A673 (cell line): ENCODE measurements at places on chromosomes 3 and 15.

GRCh38 chr3:158091531-158091930 is 14.7 kb downstream of the SHOX2 start:
- DNase-seq: no peak

- DNase-seq: no peak
These were observed 54.0 kb upstream of the ANKRD28 start for GRCh38 chr3:15851735-15852134.

DNA sequence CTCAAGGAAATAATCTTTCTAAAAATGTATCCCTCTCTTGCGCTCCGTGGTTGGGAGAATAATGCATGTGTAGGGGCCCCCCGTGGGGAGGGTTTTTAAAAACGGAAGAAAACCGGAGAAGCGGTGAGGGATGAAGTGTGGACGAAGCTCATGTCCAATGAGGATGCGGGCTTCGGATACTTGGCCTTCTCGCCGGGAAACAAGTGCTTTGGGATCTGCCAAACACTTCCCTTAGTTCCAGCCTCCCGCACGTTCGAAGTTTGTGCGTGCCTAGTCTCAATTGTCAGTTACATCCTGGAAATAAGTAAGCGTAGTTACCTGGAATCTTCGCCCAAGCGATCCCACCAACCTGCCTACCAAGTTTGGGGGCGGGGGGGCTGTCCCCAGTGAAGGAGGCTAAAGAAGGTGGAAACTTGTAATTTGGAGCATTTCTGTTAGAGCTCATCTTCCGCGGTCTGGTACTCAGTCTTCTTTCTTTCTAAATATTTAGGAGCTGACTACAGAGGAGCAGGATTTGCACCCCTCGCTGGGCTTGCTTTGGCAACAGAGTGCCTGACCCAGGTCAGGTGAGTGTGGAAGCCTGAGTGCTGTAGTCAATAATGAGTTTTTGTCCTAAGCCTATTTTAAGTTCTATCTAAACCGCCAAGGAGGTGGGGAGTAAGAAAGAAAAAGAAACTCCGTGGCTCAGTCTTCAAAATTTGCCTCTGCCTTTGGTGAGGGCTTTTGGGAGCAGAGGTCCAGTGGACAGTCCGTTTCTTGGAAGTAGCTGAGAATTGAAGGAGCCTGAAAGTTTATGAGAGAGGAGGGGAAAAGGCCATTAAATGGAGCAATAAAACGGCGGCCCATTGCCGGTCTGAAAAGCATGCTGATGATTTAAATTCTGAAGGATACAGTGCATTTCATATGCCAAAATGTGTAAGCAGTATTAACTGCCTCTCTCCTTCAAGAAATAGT is 1.1 kb downstream of the ITPR1 start:
- DNase-seq: peak; percentile 21

- DNase-seq: peak; percentile 74
These were observed 56.0 kb downstream of the CLEC3B start for GRCh38 chr3:45082142-45082538.

DNA sequence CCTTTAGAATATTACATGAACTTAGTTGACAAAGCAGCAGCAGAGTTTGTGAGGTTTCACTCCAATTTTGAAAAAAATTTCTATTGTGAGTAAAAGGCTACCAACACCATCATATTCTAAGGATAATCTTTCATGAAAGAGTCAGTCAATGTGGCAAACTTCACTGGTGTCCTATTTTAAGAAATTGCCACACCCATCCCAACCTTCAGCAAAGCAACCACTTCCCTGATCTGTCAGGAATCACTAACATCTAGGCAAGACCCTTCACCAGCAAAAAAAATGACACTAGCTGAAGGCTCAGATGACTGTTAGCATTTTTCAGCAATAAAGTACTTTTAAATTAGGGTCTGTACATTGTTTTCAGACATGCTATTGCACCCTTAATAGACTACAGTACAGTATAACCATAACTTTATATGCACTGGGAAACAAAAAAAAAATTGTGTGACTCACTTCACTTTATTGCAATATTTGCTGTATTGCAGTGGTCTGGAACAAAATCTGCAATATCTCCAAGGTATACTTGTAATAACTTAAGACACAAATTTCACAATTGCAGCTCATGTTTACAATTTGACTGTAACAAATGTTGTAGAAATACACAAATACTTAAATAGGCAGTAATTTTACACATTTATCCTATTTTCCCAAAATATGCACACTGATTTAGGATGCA is 38.9 kb upstream of the ALCAM start:
- no peak for DNase-seq

DNA sequence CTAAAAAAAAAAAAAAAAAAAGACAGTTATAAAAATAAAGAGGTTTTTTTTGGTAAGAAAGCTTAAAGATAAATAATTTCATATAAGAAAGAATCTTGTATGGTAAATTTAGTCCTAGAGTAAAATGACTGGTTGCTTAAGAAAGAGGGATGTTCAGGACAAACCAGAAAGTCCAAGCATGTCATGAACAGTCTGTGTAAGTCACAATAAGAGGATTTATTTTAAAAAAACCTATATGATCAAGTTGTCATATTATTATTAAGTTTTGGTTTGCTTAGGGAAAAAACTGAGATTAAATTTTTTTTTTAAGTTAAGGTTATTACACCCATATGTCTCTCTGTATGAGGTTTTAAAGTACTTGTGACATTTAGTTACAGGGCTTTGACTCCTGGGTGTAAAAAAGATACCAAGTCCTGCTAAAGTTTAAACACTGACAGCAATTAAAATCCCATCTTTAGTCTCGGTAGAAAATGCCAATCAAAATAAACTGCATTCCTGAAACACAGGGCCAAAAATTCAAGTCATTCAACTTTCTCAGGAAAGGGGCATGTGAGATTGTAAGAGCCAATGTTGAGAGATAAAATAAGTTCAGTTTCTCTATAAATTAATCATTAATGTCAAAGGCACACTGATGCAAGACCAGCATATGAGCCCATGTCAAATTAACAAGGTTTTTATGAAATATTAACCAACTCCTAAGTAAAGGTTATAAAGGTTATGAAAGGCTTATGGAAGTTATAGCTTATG is 8.5 kb upstream of the BDH1 start:
- DNase-seq: no peak

GRCh38 chr3:171953301-171954022 is 85.9 kb upstream of the FNDC3B start:
- no peak for DNase-seq

DNA sequence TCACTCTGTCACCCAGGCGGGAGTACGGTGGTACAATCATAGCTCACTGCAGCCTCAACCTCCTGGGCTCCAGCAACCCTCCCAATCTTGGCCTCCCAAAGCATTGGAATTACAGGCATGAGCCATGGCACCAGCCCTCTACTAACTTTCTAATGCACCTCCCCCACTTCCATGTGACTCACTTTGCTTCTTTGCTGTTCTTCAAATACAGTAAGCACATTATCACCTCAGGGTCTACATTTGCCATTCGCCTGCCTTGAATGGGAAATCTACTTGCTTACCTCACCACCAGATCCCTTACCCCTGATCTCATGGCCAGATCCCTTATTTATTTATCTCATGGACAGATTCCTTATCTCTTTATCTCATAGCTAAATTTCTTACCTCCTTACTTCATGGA is 235.3 kb downstream of the KCNMB2 start:
- DNase-seq: no peak

DNA sequence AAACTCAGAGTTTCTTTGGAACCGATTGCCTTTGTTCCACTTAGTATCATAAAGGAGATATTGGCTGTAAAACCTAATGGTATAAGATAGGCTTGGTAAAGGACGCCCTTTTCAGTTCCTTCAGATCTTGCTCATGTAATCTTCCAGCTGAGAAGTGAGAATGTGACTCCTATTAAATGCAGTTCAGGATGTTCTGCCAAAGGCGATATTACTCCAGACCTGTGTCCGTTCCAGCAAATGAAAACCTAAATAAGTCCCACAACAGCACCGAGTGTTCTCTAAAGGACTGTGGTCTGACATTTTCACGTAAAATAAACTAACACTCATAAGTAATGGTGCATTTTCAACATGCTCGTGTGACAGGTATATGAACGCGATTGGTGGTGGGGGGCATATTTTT is 276.2 kb downstream of the FEZF2 start:
- no peak for DNase-seq

DNA sequence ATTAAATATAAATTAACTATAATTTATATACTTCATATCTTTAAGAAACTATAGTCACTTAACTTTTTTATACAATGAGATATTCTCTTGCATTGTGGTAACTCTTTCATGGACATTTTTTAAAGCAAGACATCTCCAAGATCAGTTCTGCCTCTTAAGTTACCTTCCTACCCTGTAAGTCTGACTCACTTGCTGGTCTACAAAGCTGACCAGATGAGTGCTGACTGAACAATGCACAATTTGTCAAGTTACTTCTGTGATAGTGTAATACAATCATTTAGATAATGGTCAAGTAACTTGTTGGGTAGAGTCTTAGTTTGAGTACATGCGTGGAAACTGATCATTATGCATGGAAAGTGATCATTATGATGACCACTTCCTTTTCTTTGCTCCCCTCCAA is 145.9 kb downstream of the MEIS2 start:
- DNase-seq: no peak

DNA sequence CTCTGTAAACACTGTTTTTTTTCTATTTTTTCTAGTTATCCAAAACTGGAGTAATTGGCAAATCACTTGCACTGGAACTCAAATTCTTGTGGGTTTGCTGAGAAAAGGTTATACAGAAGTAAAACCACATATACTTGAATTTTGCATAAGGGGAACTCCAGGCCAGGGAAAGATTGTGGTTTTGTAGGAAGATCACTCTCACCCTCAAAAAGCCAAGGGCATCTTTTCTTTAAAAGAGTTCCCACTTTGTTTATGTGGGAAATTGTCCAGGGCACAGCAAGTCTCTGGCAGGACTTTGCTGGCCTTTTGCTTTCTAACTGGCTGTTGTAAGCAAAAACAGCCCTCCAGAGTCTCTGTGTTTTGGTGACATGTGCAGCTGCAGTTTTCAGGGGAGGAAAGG is 340.3 kb upstream of the RBMS3 start:
- DNase-seq: no peak

DNA sequence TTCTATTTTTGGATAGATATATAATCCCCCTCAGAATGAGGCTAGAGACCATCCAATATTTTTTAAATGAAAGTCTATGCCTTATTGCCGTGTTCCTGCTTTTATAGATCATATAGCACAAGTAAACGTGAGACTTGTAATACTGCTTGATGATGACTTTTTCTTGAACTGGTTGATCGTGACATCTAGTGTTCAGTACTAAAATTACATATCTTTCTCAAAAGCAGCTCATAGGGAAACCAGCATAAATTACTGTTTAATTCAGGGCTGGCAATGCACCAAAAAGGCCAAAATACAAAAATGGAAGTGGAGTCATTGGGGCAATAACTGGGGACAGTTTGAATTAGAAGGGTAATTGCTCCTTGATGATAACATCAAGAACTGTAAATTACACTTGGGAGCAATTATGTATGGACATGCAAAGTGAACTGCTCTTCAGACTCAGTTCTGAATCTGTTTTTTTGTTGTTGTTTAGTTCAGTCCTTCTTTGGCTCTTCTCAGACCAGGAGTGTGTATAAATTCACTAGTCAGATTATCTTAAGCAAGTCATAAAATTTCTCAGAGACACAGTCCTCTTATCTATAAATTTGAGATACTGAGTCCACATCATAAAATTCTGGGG is 325.3 kb downstream of the THSD4 start:
- DNase-seq: peak; percentile 71

DNA sequence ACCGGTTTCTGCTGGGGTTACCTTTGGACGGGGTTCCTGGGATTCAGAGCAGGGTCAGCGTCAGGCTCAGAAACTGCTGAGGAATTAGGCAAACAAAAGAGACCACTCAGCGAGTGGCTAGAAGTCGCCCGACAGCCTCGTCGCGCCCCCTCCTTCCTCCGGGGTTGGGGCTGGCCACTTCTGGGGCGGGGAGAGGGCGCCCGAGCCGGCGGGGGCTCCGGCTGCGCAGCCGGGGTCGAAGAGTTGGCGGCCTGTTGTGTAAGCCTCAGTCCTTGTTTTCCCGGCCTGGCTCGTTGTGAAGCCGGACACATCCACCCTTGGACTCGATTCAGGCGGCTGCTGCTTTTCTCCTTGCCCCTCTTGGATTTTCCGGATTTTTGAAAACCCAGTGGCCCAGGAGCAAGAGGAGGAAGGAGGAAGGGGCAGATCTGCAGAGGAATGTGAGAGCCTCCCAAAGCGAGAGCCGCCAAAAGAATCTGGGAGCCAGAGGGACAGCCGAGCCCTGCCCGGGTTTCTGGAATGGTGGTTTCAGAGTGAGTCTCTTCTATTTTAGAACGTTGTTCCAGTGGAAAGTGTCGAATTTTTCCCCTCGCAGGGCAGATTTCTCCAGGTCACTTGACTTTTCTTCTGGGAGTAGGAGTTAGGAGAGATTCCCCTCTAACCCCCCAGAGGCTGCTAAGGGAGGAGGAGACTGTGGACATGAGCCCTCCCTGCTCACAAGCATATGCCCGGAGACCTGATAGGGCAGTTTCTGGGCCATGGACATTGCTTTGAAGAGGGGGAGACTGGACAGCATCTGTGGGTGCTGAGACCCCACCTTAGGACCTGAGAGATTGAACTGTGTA is 666 bp downstream of the SNX33 start:
- DNase-seq: no peak

DNA sequence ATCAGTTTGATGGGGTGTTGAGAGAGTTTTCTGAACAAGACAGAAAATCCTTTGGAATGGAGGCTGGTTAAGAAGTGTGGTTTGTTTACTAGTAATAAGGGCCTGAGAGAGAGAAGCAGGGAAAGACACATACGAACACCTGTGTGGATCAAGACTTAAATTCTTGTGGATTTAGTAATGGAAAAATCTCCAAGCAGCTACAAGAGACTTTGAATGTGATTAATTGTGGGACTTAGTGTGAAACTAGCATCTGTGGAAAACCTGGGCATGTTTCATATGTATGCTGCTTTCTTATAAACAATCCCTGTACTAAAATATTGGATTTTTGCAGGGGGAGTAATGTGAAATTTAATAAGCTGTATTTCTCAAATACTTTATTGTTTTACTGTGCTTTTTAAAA is 399.1 kb downstream of the SI start:
- no peak for DNase-seq

GRCh38 chr3:46565077-46565476 is 1.0 kb downstream of the LRRC2 start:
- no peak for DNase-seq

- no peak for DNase-seq
These were observed 17.5 kb upstream of the ARHGAP31 start for GRCh38 chr3:119276680-119277079.

GRCh38 chr3:50139308-50139707 is 15.8 kb upstream of the SEMA3F start:
- DNase-seq: no peak

DNA sequence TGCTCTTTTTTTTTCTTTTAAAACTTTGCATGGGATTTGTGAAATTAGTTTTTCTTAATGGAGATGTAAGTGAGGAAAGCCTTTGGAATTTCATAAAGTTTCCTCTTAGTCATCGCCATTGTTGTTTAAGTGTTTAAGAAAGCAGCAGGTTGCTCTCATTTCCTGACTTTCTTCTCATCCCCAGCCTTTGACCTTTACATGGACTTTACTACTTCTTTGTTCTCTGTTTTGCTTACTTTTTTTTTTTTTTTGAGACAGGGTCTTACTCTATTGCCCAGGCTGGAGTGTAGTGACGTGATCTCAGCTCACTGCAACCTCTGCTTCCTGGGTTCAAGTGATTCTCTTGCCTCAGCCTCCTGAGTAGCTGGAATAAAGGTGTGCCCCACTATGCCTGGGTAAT is 38.6 kb downstream of the FBXL2 start:
- peak; percentile 34 for DNase-seq

- DNase-seq: no peak
These were observed 79.5 kb upstream of the EIF1B start for GRCh38 chr3:40229963-40230362.

GRCh38 chr15:57091636-57092035 is 173.2 kb downstream of the TCF12 start:
- DNase-seq: no peak
